Stimulated activated CD4-positive, alpha-beta T cell treated with anti-CD3 and anti-CD28 coated beads, TNF-alpha, amount 100 ng/mL, for 24 hours (primary cell): ENCODE measurements at places on chromosomes 12 and 14.

GRCh38 chr12:79288911-79289310, 401.9 kb downstream of the PAWR start:
- DNase-seq: no peak

DNA sequence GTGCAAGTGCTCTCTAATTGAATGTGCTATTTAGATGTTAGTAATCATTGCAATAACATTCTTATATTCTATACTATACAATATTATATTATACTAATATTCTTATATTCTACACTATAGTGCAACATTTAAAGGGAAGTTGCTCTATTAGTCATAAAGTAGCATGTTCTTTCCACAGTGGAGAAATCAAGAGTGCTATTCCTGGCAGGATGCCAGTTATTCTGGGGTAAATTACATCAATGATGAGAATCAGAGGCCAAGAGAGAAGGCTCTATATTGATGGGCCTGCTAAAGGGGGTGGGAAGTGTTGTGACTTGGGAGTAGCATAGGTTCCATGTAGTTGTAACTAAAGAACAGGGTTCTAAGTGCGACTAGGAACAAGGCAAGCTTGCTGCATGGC, 121.5 kb downstream of the SLC15A5 start:
- no peak for DNase-seq

DNA sequence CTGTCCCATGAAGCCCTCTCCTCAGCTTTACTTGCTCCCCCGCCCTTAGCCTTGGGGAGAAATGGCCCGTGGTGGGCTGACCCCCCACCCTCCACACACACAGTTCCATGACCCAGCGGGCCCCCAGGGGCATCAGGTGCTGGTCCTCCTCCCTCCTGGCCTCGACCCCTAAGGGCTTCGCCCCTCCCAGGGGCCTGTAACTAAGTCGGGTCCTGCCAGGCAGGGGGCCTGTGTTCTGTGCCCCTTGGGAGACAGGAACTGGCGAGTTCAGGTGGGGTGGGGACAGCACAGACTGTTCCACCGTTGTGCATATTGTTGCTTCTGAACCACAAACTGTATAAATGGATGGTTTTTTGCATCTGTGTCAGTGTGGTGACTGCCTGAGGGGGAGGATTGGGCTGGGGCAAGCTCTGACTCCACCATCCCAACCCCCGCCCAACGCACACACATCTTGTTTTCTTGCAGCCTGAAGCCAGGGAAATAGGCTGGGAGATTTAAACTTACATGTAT, 8.8 kb downstream of the TAMALIN start:
- no peak for DNase-seq

DNA sequence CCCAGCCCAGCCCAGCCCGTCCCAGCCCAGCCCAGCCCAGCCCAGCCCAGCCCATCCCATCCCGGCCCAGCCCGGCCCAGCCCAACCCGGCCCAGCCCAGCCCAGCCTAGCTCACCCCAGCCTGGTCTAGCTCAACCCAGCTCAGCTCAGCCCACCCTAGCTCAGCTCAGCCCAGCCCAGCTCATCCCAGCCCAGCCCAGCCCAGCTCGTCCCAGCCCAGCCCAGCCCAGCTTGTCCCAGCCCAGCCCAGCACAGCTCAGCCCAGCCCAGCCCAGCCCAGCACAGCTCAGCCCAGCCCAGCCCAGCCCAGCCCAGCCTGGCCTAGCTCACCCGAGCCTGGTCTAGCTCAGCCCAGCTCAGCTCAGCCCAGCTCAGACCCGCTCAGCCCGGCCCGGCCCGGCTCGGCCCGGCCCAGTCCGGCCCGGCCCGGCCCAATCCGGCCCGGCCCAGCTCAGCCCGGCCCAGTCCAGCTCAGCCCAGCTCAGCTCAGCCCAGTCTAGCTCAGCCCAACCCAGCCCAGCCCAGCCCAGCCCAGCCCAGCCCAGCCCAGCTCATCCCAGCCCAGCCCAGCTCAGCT, 184.7 kb downstream of the TMEM121 start:
- DNase-seq: no peak

- no peak for DNase-seq
Observed at GRCh38 chr14:75258079-75258802, 20.4 kb upstream of the FOS start.

DNA sequence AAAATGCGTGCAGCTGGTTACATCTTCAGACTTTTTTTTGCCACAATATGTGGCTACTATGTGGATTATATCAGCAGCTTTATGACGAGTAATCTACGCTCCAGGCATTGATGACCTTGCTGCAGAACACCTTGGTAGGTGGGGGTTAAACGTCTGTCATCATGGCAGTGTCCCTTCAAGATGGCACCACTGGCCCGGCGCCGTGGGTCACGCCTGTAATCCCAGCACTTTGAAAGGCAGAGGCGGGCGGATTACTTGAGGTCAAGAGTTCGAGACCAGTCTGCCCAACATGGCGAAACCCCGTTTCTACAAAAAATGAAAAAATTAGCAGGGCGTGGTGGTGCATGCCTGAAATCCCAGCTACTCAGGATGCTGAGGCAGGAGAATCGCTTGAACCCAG, 177.5 kb downstream of the AEBP2 start:
- DNase-seq: no peak

DNA sequence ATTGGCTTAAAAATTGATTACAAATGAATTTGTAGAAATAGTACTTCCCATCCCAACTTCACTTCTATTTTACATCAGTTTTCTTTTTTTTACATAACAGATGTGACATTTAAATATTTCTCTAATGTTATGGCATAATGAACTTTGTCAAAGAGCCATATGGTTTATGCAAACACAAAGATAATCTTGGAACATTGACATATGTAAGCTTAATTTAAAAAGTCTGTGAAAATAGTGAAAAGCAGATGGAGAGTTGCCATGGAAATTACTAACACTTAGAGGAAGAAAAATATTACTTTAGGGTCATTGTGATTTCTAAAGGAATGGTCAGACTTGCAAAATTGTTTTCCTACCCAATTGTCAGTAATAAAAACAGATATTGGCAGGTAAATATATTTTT, 232.4 kb downstream of the AEBP2 start:
- no peak for DNase-seq

- DNase-seq: no peak
Observed at GRCh38 chr14:74918380-74918779, 4.7 kb downstream of the RPS6KL1 start.

DNA sequence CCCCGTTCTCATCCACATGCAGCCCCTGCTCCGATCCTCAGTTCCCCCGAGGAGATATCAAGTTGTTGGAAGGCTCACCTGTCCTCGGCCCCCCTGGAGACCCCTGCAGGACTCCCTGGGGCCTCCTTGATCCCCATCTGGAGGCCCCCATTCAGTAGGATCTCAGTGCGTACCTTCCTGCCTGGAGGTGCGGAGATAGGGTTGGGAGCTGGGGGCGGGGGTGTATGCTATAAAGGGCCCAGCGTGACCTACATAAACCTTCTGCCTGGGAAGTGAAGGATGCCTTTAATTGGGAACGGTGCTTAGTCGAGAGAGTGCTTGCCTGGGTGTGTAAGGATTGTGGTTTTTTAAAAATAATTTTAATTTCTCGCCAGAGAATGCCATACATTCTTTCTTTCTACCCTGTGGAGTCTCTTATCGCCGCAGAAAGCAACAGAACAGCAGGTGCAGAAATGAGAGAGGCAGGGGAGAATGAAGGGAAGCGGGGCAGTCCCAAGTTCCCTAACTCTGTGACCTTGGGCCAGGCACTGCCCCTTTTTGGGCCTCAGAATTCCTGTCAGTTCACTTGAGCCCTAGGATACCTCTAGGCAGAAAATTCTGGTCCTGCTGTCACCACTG, 153.7 kb downstream of the TSPAN9 start:
- DNase-seq: no peak

- DNase-seq: no peak
Observed at GRCh38 chr12:111170543-111170942, 198.4 kb downstream of the PHETA1 start.
